Activated T-cell treated with anti-CD3 and anti-CD28 coated beads, Interleukin-2, amount 50 U/mL, for 1 hour (primary cell): ENCODE measurements at places on chromosomes 5 and 9.
A peak's percentile ranks its signal among the peaks of the same experiment; 100 is the strongest.

- no peak for DNase-seq
These were observed 26.2 kb upstream of the ZNF608 start for GRCh38 chr5:124772457-124773200.

DNA sequence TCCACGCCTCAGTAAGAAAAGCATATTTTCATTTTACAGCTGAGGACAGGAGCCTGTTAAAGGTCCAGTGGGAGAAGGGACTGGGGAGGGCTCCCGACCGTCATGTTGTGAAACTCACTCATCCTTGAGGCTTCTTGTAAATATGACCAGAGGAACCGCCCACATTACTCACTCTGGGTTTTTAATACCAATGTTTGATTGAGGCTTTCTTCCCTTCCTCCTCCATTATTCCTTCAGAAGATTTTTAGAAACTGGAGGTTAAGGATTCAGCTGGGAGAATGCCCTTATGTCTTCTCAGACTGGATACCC, 61.4 kb upstream of the GLRX start:
- DNase-seq = no peak

DNA sequence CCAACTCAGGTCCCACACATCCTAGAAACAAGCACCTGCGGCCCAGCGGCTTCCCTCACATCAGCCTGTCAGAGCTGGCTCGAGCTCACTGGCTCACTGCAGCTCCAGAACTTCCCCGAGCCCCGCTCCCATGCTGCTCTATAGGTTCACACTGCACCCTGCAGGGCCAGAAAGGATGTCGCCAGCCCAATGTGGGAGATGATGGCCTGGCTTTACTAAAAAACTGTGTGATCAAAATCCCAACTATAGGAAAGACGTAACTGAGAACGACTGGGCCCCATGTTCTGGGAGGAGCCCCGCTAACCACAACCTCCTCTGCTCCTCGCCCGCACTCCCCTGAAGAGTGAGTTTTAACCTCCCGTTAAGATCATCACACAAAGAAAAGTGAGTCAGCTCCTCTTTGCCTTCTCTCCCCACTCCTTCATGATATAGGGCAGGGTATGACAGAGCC, 4.6 kb downstream of the SURF4 start:
- DNase-seq = peak; percentile 70

- DNase-seq = no peak
These were observed 59.6 kb upstream of the SLC1A1 start for GRCh38 chr9:4430432-4431261.

- no peak for DNase-seq
These were observed 1048.8 kb upstream of the ACO1 start for GRCh38 chr9:31335529-31336234.
